WERI-Rb-1 (cell line): ENCODE measurements at places on chromosomes 4 and X.

GRCh38 chr4:173516621-173517524, 13.2 kb downstream of the HAND2 start:
- no peak for DNase-seq

DNA sequence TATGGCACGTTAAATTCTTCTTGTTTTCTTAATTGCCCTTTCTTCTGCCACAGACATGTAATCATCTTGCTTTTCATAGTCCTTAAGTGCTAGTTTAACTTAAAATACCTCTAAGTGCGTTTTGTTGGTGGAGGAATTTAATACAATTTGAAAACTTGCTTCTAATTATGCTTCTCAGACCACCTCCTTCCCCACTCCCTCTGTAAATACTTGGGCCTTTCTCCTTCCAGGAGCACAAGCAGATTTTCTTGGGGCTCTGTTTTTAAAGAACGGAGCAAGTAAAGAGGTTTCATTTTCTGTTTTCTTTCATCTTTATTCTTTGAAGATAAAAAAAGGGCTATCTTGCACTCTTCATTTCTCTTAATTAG, 559 bp upstream of the PCDH18 start:
- no peak for DNase-seq

- no peak for DNase-seq
Observed at GRCh38 chr4:106971636-106972035, 64.5 kb downstream of the DKK2 start.

DNA sequence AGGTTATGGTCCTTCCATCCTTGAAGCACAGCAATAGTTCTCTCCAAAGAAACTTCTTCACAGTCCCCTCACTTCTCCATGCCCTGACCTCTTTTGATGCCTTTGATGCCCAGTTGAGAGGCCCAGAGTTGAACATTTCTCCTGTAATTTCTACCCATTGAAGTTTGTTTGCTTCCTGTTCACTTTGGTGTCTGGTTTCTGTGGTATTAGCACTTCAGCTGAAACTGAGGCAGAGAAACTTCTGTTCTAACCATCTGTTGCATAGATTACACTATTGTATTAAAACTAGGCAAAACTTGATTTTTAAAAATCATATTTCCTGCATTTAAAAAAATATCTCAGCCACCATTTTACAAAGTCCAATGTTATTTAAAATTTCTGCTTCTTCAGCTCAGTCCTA, 89.8 kb upstream of the ADGRG2 start:
- no peak for DNase-seq
